Hematopoietic multipotent progenitor cell treated with erythropoietin and hydrocortisone succinate and interleukin-3 and kit ligand, for 8 days (in vitro differentiated cells): ENCODE measurements at places on chromosomes 12 and 14.

- DNase-seq = no peak
Measured at GRCh38 chr14:86521031-86521730, 991.2 kb downstream of the FLRT2 start.

GRCh38 chr14:103908580-103908979, 19.7 kb upstream of the TDRD9 start:
- no peak for DNase-seq

DNA sequence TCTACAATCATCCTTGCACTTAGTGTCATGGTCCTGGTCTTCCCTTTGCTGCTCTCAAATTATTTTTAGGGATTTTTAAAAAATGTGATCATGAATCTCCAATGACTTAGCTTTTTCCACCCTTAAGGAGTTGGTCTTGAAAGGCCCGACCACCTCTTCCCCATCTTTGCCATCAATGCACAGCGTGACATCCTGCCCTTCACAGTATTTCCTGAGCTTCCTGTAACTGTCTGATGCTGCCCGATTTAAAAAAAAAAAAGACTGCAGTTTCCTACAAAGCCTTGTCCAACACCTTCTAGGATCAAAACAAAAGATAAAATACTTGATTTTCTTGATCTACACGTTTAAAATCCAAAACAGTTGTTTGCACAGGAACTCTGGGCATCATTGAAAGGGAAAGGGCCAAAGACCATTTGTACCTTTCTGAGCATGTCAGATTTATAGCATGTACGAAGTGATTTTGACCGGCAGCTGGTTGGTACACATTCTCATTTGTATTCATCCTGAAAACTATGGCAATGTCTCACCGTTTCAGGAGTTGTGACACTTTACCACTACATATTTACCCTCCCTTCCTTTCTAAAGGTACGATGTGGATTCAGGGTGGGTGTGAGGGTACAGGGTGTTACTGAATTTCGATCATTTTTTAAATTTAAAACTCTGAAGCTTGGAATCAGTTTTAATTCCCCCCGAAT, 7.4 kb upstream of the ELK3 start:
- no peak for DNase-seq

- DNase-seq = no peak
Measured at GRCh38 chr14:104977008-104977680, 1.0 kb downstream of the AHNAK2 start.
